ENCODE measurements at places on chromosomes 12 and 14. TPM values are rescaled to one million over a fixed set of nuclear protein-coding genes. Genes with fewer than 3 reads are reported as not detected.

Gene LYZ
- 40.5 TPM for total RNA-seq

Gene SLC39A2
- not detected for total RNA-seq

Gene BCL11B
- total RNA-seq: 165 TPM

Gene CAPZA3
- not detected for total RNA-seq

Gene APOLD1
- 4.3 TPM for total RNA-seq

Gene AICDA
- not detected for total RNA-seq

Gene EML1
- 0.23 TPM for total RNA-seq

Gene NRL
- 2.9 TPM for total RNA-seq

Gene GUCY2C
- not detected for total RNA-seq

Gene FKBP4
- total RNA-seq: 51.3 TPM

Gene AACS
- 11.8 TPM for total RNA-seq

Gene GSG1
- total RNA-seq: not detected

Gene PTPN6
- 189 TPM for total RNA-seq

Gene MRPL52
- 68.3 TPM for total RNA-seq

Gene GPR65
- 14.2 TPM for total RNA-seq

Gene GPR84
- total RNA-seq: 0.36 TPM

Gene CRIP1
- 276 TPM for total RNA-seq

Gene DENND5B
- not detected for total RNA-seq

Gene SYNDIG1L
- total RNA-seq: not detected

Gene KRT82
- not detected for total RNA-seq

Gene CPNE6
- not detected for total RNA-seq

Gene LAG3
- 3.8 TPM for total RNA-seq

Gene KLRC2
- total RNA-seq: not detected

Gene ACSS3
- total RNA-seq: not detected

All from CD4-positive, alpha-beta memory T cell (primary cell).